ENCODE measurements at places on chromosomes 7 and 10.

DNA sequence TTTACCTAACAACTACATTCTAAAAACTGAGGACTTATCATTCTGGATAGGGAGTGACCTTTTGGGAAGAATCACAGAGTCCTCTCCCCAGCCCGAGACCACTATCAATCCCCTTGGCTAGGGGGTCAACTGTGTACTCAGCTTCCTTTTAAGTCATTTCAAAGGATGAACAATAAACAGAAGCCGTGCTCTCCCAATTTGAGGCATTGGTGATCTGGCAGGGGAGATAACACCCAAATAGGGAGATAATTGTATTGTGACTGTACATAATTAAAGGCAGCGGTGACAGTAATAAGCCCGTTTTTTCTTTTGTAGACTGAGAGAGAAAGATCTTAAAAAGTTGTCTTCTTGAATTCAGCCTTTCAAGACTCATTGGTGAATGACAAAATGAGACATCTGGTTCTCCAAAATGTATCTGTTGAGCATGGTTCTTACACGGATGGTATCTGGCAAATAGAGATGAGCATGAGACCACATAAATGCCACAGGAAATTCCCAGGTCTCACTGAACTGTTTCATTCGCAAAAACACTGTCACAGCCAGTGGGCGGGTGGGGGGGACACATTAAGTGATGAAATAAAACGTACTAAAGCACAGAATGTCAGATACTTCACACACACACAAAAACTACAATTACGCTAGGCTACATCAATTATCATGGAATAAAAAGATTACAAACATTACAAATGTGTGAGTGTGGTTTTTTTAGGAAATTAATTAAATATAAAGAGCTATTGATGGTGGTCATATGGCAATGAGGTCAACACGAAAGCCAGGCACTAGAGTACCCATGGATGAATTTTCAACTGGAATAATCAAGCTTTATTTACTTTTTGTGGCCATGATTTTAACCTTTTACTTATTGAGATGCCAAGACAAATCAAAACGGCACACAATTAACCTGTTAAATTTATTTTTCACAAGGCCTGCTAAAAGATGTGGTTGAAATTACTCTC lies 108.4 kb downstream of the HIPK2 start:
- no peak for DNase-seq

GRCh38 chr10:1515780-1516491 lies 221.4 kb downstream of the ADARB2 start:
- no peak for DNase-seq

DNA sequence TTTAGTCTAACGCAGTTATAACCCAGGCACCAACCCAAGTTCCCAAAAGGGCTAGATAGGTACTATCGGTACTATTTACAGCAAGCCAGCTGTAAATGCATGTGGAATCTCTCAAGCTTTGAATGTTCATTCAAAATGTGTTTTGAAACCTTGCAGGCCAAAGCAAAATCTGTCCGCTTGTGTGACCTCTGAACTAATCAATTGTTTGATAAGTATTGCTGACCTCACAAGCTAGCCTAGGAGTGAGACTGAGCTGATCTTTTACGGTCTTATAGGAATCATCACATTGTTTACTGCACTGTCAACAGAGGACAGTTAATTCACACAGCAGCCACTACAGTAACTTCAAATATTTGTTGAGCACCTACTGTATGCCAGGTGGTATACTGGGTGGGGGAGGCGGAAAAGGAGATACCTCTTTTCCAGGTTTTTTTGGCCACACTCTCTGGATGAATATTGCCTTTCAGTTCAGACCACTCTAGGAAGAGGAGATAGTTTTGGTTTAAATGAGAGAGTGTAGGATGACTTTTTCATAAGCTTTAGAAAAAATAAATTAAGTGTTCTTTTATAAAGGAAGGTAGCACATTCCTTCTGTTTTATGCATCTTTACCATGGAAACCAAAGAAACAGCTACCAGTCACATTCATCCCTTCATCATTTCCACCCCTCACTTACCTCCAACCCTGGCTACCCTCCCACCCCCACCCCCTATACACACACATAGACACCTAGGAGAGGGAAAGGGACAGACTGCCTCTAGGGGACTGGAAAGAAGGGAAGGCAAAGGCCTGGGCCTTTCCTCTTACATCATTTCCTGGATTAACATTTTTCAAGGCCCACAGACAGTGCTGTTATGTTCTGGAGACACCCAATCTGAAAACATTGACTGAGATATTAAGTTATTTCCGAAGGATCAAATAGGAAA lies 2.4 kb downstream of the PAPSS2 start:
- DNase-seq = no peak

GRCh38 chr7:24709585-24710360 lies 47.5 kb downstream of the GSDME start:
- no peak for DNase-seq

DNA sequence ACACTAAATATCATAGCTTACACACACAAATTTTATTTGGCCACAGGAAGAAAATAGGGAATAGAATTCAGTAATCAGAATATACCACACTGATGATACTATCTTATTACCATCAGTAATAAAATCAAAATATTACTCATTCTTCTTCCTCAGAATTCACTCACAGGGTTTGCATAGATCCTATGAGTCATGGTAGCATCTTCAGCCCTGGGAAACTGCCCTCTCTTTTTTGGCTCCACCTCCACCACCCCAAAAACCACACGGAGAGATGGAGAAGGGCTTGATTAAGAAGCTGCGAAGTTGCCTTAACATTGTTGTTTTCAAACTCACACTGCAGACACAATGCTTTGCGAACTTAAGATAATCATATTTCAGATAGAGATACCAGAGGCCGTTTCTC lies 154.1 kb upstream of the AHR start:
- no peak for DNase-seq

Data from COLO829 (cell line).